Left colon (tissue), 2 donors: ENCODE measurements at places on chromosomes 6 and 20. TPM values are rescaled to one million over a fixed set of nuclear protein-coding genes. Genes with fewer than 3 reads are reported as not detected.

DNA sequence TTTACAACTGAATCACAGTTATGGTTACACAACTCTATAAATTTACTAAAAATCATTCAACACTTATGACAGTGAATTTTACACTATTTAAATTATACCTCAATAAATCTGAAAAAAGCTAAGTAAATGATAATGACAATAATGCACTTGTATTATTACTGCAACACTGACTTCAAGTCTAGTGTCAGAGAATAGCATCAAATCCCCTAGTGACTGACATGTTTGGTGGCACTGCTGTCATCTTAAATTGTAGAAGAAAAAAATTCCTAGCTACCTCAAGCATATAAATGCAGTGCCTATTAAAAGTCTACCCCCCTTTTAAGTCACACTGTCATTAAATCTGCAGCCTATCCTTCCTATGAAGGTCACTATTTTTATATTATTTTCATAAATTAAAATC, 189.4 kb upstream of the RUNX2 start:
- no peak for DNase-seq

DNA sequence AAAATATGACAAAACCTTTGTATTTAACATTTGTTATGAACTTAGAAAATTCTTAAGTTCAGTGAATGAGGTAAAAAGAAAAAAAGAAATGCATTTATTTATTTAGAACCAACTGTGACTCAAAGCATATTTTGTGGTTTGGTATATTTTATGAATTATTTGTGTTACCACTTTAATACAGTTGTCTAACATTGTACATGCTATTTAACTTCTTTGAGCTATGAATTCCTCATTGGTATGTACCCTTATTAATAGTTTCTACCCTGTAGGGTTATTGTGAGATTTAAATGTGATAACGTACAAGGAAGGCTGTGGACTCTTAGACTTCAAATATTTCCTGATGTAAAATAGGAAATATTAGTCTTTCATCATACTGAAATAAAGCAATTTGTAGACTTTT, 162.6 kb downstream of the MMUT start:
- DNase-seq: no peak

DNA sequence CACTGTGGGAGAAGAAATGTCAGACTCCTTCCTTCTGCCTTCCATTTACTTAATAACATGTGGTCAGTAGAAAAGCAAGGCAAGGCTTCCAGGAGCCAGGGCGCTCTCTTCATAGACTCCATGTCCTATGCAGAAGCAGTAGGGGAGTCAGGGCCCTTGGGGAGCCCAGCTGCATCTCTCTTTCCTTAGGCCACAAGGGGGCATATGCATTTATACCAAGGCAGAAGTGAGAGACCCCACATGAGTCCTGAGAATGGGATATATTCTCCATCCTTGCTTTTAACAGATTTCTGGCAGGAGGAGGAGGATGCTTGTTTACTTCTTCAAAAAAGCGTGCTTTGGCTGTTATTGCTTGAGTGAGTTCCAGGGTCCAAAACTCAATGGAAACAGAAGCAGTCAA, 198.5 kb downstream of the HIVEP2 start:
- DNase-seq: no peak

DNA sequence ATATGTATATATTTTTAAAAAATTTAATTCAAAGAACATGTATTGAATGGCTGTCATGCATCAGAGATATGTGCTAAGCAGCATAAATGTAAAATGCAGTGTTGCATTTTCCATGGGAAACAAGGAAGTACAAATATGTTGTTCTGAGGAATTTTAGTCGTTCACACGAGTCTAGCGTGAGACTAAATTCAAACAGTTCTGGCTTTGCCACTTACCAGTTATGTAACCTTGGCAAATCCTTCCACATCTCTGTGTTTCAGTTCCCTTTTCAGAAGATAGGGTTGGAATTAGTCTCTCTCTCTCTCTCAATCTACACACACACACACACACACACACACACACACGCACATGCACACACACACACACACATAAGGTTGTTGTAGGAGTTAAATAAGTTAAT, 305.4 kb downstream of the UTRN start:
- no peak for DNase-seq

DNA sequence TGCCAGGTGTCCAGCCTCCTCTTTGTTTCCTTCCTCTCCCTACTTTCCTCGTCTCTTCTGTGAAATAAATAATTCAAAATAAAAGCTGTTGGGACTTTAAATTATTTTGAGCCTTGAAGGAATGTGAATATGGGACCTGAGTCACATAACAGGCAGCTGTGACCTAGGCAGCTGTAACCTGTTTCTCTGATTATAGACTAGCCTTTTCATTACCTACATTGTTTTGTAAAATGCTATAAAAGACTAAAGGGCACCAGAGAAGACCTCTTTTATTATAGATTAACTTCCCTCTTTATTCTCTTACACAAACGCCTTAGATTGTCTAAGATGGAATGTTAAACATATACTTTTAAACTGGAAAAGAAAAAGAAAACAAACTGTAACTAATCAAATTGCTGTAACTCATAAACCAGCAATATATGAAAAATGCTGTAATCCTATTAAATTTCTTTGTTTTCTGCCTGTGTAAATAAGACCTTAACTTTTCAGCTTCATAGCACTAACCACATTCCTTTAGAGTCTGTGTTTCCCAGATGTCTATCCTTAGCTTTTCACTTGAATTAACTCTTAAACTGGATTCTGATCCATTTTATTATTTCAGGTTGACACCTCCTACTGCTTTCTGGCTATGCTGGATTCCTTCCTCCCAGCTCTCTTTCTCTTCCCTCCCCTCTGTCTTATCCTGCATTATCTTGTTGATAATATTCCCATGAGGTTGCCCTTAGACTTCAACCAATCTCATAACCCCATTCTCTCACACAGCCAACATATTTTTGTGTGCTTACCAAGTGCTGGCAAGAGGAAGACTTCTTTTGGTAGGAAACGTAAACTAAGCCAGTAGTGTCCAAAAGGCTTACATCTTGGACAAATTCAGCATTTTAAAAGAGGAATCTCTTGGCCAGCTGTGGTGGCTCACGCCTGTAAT, 69.2 kb downstream of the TPD52L1 start:
- DNase-seq: no peak

DNA sequence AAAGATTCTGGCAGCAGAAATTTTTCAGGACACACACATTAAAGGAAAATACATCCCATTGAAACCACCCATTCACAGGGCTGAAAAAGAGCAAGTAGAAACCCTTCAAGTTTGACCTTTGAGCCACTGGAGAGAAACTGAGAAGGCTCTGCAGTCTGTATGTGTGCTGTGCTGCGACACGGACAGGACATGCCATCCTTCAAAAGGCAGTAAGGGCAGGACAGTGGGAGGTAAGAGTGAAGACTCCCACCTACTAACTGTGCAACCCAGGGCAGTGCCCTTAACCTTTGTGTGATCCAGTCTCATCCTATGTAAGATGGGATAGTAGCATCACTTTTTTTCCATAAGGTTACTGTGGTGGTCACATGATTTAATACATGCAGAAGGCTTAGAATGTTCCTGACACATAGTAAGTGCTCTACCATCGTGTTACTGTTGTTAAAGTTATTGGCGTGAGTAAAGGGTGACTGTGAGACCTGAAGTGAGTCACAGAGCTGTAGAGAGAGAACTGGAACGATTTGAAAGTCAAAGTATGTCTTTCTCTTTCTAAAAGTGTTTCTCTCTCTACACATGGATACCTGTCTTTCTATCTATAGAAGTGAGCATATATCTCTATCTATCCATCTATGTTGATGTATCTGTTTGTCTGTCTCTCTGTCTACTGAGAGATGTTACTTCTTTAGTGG, 153.7 kb upstream of the OLIG3 start:
- no peak for DNase-seq

- no peak for DNase-seq
Measured at GRCh38 chr6:113258771-113259170, 598.4 kb upstream of the MARCKS start.

DNA sequence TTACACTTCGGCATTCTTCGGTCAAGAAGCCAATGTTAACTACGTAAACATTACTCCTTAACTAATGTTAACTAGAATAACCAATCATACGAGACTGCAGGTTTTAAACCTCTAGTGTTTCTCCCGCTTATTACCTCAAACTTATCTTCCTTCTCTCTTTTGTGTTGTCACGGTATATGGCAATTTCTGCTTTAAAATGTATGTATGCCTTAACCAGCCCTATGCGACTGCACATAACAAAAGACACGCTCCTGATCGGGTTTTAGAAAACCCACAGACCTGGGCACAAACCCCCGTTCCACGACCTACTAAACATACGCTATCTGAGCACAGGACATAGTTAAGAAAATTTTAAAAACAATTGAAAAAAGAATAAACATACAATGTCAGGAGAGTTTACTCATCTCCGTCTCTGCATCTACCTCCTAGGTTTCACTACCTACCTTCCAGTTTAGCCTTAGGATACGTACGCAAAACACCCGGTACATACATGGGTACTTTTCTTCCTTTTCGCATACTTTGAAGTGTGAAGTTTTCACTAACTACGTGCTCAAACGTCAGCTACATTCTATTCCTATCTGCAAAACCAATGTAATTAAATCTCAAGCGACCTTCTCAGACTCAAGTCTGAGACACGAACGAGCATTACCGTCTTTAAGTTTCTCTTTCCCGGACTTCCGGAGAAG, 1.1 kb downstream of the CD164 start:
- DNase-seq: no peak

DNA sequence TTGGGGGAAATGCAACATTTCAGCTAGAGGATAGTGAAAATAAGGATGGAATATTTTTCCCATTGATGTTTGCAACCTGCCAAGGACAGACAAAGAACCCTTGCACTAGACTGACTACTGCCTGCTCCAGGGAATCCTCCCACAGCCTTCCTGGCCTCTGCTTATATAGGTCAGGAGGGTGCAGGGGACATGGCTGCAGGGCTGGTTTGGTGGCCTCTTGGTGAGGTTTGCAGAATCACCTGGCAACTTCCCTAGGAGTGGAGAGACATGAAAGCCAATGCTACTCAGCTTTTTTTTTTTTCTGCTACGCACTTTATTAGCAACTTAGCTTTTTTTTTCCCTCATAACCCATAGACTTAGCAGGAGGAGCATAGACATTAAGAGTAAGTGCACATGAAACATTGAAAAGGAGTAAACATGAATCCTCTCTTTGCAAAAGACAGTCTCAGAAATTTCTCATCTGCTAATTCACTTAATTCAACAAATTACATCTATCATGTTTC, 39.8 kb upstream of the CDYL start:
- DNase-seq: no peak

DNA sequence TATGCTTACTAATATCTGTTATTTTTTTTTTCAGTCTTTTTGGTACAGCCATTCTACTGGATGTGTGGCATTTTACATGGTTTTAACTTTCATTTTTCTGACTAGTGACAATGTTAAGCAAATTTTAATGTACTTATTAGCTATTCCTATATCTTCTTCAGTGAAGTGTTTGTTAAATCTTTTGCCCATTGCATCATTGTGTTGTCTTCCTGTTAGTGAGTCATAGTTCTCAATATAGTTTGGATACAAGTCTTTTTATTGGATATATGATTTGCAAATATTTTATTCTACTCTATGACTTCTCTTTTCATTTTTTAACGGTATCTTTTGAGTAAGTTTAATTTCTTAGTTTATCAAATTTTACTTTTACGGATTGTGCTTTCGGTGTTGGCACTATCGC, 519.4 kb downstream of the CDKAL1 start:
- no peak for DNase-seq

GRCh38 chr20:22810626-22811569, 224.2 kb upstream of the SSTR4 start:
- no peak for DNase-seq

- no peak for DNase-seq
Measured at GRCh38 chr6:167987396-167988153, 9.9 kb upstream of the KIF25 start.

- DNase-seq: no peak
Measured at GRCh38 chr20:11660673-11661072, 257.0 kb upstream of the BTBD3 start.

DNA sequence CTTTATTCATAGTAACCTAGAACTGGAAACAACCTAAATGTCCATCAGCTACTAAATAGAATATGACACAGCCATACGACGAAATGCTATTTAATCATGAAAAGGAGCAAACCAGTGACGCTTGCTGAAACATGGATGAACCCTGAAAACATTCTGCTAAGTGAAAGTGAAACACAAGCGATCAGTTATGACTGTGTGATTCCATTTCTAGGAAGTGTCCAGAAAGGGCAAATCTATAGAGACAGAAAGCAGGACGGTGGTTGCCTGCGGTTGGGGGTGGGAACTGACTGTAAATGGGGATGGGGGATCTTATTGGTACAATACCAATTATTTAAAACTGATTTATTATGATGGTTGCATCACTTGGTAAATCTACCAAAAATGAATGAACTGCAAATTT, 126.8 kb downstream of the IPCEF1 start:
- no peak for DNase-seq

DNA sequence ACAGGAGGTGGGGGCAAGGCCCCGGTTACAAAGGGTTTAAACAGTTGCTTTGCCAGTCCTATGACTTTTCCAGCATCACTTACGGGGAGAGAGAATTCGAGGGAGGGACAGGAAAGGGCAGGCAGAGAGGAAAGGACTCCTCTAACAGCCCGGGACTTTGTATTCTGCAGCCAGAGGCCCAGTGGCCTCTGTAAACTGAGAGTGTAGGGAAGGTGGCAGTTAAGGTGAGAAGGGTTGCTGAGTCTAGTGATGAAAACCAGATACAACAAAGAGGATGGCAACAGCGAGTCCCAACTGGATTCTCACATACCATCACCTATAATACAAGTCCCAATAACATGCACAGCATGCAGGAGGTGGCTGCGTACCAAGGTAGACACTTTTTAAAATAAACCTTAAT, 13.5 kb downstream of the PLAGL2 start:
- DNase-seq: peak; percentile 8

DNA sequence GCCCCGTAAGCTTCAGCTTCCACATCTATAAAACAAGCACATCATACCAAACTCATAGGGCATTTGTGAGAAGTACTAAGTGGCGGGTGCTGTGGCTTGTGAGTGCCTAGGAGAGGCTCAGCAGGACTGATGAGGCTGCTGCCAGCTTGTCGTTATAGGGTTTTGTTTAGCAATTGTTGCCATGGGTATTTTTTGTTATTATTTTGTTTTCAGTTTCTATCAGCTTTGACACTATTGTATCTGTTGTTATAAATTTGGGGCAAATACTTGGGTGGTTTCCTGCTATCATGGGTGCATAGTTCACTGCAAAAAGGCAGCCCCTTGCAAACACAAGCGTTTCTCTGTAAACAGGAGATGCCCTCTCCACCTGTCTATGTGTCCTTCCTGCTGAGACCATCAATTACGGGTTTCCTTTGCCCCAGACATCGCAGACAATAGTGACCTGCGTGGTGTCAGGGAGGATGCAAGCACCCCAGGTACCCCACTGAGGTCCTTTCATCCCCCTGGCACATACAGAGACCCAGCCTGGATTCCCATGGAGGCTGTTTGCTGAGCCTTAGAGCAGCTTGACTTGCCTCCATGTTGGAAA, 3.1 kb upstream of the CCDC167 start:
- DNase-seq: no peak

GRCh38 chr6:158361961-158362669, 49.9 kb downstream of the TULP4 start:
- DNase-seq: no peak

NUP43 gene
- total RNA-seq: 29.4 TPM

RNF144B gene
- total RNA-seq: 4.5 TPM

RFX6 gene
- total RNA-seq: 1.3 TPM

TRDN gene
- total RNA-seq: not detected

ESR1 gene
- 0.18 TPM for total RNA-seq

AVP gene
- not detected for total RNA-seq

VGLL2 gene
- not detected for total RNA-seq

TOX2 gene
- 3.0 TPM for total RNA-seq
